ENCODE measurements at places on chromosomes 2 and 18.

GRCh38 chr2:233354971-233355574, 779 bp downstream of the DGKD start:
- DNase-seq = no peak

DNA sequence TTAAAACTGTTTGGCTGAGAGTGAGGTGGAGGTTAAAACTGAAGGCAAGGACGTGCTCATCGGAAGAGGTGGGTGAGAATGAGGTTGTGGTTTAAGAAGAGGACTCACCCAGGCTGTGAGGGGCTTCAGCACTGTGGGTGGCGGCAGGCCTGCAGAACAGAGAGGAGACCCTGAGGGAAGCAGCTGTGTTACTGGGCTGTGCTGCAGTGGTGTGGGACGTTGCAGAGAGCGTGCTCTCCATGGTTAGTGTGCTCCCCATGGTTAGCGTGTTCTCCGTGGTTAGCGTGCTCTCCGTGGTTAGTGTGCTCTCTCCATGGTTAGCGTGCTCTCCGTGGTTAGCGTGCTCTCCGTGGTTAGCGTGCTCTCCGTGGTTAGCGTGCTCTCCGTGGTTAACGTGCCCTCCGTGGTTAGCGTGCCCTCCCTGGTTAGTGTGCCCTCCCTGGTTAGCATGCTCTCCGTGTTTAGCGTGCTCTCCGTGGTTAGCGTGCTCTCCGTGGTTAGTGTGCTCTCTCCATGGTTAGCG, 68.5 kb upstream of the NFATC1 start:
- no peak for DNase-seq

- DNase-seq = no peak
These were observed 409.4 kb upstream of the ETAA1 start for GRCh38 chr2:66987733-66988132.

GRCh38 chr2:25078170-25079049, 36.5 kb downstream of the EFR3B start:
- DNase-seq = peak; percentile 91

- DNase-seq = peak; percentile 54
These were observed 77.6 kb downstream of the AP1S3 start for GRCh38 chr2:223759569-223760430.

GRCh38 chr18:6781142-6781714, 51.7 kb downstream of the ARHGAP28 start:
- DNase-seq = no peak

All from IMR-90 (cell line).